ENCODE measurements at places on chromosomes 7 and 10.

- DNase-seq, result no peak
These were observed 112.3 kb downstream of the BTRC start for GRCh38 chr10:101466016-101466912.

- DNase-seq, result no peak
These were observed 530.6 kb downstream of the TFEC start for GRCh38 chr7:115499956-115500355.

DNA sequence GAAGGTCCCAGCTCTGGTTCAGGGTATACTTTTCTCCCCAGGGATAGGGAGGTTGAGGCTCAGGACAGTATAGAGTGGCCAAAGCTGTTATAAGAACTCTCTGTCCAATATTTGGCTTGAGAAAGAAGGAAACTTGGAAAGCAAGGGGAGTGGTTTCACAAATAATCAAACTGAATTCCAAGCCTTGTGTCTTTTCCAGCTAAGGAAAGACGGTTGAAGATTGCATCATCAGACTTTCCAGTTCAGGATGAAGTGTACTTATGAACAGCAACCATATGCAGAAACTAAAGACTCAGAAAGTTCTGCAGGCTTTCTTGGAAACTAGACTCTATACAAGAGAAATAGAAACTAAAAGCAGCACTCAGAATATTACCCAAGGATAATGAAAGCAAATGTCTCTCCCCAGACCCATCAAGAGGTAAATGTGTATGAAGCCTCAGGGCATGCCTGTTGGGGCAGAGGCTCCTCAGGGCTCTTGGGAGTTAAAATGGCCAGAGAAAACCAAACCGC is 46.4 kb downstream of the RAMP3 start:
- DNase-seq, result no peak

DNA sequence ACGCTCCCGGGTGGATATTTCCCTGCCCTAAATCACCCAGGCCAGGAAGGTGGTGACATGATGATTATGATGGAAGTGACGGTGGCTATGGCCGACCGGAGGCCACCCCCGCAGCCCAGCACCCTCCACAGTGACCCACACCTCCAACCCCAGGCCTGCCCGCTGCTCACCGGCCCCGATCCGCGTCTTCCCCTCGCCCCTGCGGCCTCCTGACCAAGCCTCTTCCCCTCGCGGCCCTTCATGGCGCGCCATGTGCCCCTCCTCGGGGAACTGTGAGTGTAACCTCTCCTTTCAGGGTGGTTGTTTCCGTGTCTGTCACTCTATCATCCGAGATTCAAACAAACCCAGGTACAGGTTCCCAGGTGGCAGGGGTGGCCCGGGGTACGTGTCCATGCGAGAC is 78.3 kb downstream of the UNCX start:
- no peak for DNase-seq
